ENCODE measurements at places on chromosomes 6 and 20.

DNA sequence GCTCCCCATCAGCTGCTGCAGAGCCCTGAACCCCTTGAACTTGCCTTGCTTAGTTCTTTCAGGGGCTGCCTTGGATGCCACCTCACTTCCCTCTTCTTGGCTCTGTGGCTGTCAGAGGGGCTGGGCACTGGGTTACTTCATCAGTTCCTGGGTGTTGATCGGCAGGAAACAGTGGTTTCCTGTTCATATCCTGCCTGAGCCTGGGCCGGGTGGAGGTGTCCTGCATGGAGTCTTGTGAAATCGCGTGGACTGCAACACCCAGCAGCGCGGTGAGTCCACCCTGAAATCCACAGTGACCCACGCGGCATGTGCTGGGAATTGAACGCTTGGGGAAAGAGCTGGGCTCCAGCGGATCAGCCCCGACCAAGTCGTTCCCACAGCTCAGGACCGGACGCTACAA, 97.5 kb downstream of the CDH26 start:
- no peak for DNase-seq

DNA sequence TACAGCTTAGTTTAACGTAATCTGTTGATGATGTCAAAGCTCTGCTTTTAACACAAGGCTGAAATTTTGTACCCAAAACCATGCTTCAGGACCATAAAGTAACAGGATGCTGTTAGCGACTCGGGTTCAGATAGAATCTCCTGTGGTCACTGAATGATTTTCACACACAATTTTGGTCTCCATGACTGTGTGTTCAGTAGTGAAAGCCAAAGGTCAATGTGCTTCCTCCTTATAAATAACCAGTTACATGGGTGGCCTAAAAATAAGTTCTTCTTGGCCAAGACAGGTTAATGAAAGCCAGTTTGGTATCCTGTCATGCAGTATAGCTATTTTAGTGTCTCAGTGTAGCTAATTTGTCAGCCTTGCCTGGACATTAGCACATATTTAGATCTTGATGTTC, 19.1 kb upstream of the LOC128125822 start:
- DNase-seq = no peak

DNA sequence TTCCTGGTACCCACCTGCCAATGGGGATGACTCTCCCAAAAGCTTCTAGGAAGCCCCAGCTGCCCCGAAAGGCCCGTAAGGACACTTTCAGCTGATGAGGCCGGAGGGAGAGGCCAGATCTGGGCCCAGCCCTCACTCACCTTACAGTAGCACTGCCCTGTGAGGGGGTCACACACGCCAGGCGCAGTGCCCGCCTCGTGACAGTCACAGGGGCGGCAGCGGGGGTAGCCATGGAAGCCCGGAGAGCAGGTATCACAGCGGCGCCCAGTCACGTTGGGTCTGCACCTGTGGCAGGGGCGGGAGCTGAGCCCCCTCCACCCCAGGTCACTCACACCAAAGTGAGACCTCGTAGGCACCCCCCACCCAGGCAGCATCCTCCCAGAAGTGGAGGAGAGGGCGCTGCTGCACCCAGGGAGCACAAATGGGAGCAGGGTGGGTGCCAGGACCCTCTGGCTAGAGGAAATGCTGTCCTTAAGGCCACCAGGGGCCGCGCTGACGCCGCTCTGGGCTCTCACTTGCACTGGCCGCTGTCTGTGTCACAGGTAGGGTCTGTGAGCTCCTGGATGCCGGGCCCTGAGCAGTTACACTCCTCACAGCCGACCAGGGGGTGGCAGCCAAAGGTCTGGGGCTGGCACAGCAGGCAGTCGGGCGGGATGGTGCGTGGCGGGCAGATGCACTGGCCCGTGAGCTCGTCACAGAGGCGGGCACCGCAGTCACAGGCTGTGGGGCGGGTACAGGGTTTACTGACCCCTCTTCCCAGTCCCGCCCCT, 25.1 kb downstream of the ADRM1 start:
- no peak for DNase-seq

DNA sequence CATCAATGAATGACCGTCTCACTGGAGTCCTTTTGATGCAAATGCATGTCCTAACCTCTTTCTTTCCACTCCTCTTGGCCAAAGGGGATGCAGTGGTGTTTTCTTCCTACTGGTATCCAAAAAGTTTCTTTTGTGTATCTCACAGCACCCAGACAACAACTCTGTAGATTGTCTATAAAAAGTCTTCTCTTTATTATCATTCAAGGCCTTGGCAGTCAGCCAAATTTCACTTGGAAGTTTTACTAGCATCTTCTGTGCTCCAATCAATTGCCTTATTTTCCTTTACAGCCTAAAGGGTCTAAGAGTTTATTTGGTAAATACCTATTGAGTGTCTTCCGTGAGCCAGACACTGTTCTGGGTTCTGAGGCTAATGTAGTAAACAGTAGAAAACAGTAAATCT, 150.2 kb upstream of the RNF217 start:
- no peak for DNase-seq

- DNase-seq = no peak
Measured at GRCh38 chr6:157283900-157284737, 39.2 kb downstream of the TMEM242 start.

DNA sequence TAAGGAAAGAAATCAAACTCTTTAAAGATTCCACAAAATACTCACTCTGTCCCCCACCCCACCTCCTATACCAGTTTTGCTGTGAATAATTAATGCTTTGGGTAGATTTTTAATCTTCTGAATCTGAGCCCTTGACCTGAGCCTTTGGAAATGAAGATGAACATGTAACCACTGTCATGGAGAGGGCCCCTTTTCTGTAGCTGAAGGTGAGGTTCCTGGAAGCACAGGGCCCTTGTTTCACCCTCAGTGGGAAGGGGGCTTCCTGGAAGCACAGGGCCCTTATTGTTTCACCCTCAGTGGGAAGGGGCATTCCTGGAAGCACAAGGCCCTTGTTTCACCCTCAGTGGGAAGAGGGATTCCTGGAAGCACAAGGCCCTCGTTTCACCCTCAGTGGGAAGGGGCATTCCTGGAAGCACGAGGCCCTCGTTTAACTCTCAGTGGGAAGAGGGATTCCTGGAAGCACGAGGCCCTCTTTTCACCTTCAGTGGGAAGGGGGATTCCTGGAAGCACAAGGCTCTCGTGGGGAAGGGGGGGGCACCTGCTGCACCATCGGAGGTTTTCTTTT, 75.7 kb downstream of the DACT2 start:
- DNase-seq = no peak

DNA sequence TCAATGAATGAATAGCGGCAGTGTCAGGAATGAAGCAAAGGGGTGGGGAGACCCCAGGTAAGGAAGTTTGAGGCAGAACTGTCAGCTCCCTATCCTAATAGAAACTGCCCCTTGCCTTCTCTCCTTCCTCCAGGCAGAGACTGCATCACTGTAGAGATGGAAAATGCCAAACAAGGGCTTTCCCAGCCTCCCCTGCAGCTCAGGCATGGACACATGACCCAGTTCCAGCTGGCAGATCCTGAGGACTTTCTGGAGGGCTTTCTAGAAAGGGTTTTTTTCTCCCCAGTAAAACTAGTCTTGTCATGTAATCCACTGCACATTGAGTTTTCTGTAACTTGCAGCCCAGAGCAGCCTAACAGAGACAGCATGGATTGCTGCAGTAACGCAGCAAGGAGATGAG, 17.9 kb upstream of the PNPLA1 start:
- no peak for DNase-seq

- no peak for DNase-seq
Measured at GRCh38 chr6:49038294-49038822, 424.7 kb downstream of the MMUT start.

GRCh38 chr6:153944201-153944600, 94.8 kb upstream of the OPRM1 start:
- DNase-seq = no peak

DNA sequence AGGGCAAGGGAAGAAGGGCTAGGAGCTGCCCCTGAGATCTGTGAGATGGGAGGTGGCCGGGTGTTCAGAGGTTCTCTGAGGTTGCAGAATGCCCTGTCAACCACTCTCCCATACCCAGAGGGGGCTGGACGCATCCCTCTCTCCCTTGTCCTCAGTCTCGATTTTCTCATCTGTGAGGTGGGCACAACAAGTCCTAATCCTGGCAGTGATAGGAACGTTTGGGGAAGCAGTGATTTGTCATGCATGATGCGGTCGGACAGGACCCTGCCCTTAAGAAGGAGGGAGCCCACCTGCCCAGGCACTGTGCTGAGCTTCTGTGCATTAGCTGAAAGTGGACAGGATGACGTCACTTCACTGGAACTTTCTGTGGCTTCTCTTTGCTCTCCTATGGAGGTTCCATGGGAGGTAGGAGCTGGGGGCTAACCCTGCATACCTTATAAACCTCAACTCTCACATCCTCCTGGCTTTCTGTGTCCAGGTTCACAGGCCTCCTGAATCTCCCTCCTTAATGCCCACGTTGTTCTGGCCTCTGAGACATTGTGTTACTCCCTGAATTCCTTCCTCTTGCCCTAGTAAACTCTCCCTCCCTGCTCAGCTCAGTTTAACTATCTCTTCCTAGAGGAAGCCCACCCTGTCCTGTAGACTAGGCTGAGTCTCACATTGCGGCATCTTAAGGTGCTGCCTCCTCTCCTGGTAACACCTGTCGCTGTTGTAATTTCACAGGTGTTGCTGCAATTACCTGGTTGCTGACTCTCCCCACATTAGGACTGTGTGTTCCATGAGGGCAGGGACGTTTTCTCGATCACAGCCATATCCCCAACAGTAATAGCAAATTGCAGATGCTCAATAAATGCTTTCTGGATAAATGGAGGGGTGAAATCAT, 30.1 kb upstream of the CSNK2A1 start:
- DNase-seq = no peak

- no peak for DNase-seq
Measured at GRCh38 chr20:46700481-46700880, 9.0 kb upstream of the SLC2A10 start.

GRCh38 chr6:14697427-14697826, 548.4 kb upstream of the JARID2 start:
- no peak for DNase-seq

GRCh38 chr6:18269253-18269652, 4.9 kb upstream of the DEK start:
- DNase-seq = no peak

GRCh38 chr6:122458087-122458486, 13.5 kb downstream of the SERINC1 start:
- DNase-seq = no peak

- peak; percentile 14 for DNase-seq
Measured at GRCh38 chr6:48765352-48765961, 654.5 kb upstream of the PTCHD4 start.

DNA sequence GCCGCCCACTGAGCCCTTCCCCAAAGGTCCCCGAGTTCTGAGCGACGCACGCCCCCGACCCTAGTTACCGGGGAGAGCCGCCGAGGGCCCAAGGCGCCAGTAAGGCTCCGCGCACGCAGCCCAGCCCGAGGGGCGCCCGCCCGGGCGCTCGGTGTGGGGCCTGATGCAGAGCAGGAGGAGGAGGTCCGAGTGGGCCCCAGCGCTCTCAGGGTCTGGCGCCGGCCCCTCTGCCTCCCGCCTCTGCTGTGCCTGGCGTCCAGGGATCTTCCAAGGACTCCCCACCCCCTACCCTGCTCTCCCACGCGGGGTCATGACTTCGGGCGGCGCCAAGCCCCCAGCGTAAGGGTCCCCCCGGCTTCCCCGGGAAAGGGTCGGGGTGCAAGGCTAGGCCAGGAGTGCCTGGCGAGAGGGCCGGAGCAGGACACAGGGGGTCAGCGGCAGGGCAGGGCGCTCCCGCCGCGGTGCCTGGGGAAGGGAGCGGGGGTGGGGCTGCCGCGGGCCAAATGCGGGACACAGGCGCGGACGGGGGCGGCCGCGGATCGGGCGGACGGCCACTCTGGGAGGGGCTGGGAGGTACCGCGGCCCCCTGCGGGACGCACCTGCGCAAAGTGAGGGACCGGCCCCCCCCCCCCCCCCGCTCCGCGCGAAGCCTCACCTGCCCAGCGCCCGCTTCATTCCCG, 637 bp downstream of the ABHD12 start:
- no peak for DNase-seq

DNA sequence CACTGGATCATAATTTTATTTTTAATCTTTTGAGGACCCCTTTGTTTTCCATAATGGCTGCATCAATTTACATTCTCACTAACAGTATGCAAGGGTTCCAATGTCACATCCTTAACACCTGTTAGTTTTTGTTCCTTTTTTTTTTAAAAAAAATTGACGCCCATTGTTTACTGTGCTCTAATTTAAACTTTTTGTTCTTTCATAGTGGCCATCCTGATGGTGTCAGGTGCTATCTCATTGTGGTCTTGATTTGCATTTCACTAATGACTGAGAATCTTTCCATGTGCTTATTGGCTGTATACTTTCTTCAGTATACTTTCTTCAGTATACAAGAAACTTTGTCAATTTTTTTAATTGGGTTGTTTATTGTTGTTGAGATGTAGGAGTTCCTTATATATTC, 347.0 kb downstream of the RNGTT start:
- no peak for DNase-seq

DNA sequence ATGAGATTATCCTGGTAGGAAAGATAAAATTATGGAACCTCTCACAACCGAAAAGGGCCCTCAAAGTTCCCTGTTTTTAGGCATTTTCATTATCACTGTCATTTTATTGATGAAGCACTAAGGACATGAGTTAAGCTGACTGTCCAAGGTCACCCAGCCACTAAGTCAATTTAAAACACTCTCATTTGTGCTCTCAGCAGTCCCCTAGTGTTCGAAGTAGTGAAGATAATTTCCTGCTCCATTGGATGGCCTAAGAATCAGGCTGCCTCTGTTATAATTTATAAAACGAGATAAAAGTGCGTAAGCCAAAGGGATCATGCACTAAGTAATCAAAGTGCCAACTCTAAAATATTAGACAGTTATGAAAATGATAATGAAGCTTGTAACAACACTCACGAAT, 169.1 kb downstream of the KIF16B start:
- DNase-seq = no peak

- peak; percentile 74 for DNase-seq
Measured at GRCh38 chr6:44223319-44224028, at the start of gene SLC29A1. SLC29A1 (plus strand) TSS chr6:44223595; CDS start chr6:44227314, 3,719 bp downstream.

GRCh38 chr20:5767493-5768098, 17.4 kb downstream of the SHLD1 start:
- DNase-seq = no peak

- DNase-seq = no peak
Measured at GRCh38 chr6:165956874-165957273, 210.8 kb downstream of the TBXT start.

DNA sequence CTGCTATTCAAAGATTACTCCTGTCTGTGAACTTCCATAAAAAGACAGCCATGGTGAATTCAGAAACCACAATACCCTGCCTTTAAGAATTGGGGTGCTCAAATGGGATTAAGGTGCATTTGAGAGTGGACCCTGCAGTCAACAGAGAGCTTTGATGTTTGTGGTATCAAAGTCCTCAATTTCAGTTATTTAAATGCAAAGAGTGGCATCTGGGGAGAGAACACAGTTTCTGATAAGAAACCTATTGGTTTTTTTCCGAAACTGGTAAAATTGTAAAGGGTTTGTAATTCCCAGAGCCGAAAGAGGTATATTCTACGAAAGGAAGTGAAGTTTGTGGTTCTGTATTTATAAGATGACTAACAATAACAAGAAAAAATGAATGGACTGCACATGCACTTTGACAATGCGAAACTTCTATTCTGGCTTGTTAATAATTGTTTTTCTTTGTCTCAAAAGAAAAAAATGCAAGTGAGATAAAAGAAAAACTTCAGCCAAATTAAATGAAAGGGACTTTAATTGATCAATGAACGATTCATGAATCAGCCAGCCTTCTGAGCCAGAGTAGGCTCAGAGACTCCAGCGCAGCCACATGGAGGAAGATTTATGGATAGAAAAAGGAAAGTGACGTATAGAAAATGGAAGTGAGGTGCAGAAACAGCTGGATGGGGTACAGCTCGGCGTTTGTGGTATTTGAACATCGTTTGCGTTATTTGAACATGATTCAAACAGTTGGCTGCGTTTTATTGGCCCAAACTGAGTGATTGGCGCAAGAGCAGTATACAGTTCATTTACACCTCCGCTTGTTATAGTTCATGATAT, 70.5 kb upstream of the DUSP22 start:
- no peak for DNase-seq
